ENCODE measurements at places on chromosomes 4 and X. TPM values are rescaled to one million over a fixed set of nuclear protein-coding genes. Genes with fewer than 3 reads are reported as not detected.

The MND1 gene
- total RNA-seq, result 35.1 TPM

The ERCC6L gene
- 14.4 TPM for total RNA-seq

The CACNA1F gene
- not detected for total RNA-seq

The ARSD gene
- 14.7 TPM for total RNA-seq

- DNase-seq, result no peak
These were observed 765 bp upstream of the SULT1E1 start for GRCh38 chr4:69860521-69861298.

DNA sequence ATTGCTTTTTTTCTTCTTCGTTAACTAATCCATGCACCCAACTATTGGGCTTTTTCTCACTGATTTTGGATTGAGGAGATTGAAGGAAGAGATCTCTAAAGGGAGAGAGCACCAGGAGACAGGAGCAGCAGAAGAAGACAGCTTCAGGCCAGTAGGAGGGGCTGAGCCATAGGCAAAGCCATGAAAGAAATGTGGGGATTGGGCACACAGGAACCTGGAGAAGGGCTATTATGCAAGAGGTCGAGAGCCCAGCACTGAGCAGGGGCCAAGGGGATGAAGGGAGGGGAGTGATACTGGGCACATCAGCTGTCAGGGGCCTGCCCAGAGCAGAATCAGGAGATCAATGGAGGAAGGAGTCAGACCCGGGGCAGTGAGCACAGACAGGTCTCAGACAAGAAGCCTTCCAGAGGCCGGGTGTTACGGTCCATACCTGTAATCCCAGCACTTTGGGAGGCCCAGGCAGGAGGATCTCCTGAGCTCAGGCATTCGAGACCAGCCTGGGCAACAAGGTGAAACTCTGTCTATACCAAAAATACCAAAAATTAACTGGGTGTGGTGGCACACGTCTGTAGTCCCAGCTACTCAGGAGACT lies 140.9 kb downstream of the BCOR start:
- DNase-seq, result no peak

DNA sequence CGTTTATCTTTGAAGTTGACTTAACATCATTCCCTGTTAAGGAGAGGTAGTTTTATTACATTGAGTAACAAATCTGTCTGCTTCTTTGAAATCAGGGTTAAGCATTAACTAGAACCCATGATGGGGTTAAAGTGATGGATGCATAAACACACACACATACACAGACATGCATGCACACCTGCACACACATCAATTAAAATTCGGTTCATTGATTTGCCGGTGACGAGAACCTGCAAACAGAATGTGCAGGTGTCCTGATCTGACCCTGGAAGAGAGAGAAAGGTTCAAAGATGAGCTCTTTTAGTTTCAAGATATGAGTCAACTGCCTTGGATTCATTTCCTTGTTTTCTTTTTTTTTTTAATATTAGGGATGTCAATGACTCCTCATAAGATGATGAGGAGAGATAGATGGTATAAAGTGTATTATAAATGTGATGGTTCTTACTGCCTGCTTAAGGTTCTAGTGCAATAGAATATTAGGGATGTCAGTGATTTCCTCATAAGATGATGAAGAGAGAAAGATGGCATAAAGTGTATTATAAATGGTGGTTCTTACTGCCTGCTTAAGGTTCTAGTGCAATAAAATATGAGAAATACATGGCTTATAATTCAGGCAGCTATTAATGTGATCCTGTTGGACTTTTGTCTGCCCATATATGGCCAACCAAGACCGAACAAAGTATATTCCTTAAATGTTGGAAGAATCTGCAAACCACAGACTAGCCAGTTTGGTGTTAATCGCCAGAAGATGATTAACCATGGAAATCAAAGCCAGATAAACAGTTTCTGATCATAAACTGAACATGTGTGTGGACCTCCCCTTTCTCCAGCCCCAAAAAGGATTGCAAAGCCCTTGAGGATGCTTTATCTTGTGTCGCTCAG lies 14.1 kb upstream of the CD99 start:
- no peak for DNase-seq

DNA sequence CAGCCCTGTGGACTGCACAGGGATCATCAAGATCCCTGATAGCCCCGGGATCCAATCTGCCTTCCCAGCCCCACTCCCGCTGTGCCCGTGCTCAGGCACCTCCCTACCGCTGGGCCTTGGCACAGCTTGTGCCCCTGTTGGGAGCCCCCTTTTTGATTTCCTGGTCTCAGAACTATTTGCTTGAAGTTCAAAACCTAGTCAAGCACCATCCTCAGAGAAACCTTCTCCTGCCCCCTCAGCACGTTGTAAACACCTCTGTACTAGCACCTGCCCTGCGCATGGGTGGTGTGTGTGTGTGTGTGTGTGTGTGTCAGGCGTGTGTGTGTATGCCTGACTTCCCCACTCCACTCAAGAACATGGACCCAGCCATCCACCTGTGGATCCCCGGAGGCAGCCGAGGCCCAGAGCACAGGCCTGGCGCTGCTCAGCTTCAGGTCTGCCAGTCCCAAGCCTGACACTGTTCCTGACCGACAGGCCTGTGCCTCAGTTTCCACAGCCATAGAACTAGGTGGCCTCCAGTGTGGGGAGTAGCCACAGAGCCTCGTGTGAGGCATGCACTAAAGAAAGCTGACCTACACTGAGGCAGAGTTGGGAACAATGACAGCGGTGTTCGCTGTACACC lies 65.5 kb downstream of the ADRA2C start:
- DNase-seq, result no peak

DNA sequence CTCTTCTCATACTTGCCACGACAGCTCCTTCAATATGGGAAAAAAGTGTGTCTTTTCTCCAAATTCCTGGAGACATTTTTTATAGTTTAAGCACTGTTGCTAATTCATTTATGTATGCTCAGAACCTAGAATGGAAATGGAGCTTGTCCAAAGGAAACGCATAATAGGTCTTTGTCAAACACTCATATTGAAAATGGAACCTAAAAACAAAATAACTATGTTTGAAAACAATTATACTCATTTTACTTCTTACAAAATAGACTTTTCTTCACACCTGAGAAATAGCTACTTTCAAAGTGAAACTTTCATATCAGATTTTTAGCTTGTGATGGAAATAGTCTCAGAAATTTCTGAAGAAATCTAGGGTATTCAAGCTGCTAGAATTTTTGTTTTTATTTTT lies 529.7 kb upstream of the BOD1L1 start:
- no peak for DNase-seq

DNA sequence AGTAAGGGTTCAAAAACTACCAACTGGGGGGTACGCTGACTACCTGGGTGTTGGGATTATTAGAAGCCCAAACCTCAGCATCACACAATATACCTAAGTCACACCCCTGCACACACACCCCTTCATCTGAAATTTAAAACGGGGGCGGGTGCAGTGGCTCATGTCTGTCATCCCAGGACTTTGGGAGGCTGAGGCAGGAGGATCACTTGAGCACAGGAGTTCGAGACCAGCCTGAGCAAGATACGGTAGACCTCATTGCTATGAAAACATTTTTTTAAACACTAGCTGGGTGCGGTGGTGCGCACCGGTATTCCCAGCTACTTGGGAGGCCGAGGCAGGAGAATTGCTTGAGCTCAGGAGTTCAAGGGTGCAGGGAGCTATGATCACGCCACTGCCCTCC lies 331.0 kb downstream of the ASMT start:
- DNase-seq, result no peak

DNA sequence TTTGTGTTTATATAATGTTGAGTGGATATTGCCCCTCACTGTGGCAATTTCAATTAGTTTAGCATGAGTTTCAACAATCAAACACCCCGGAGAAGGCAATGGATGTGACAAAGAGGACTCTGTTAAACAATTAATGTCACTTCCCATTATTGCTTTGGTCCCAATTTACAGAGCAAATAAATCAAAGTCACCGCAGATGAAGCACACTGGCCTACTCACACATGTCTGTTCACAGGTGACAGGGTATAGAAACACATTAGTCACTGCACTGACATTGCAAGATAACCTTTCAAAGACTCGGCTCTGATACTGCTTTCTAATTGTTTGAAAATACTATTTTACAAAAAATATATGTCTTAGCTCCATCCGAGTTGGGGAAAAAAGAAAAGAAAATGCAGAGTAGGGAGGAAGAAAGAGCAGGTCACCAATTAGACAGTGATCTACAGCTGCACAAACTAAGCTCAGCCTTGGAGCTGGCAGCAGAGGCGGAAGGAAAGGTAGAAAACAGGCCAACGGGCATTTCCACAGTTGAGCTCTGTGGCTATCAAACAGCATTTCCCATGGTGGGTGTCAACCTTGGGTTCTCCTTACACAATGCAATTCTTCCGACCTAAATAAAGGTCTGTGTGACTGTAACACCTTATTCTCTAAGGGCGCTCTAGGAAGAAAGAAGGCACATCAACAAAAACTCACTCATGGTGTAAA lies 53.9 kb downstream of the PPARGC1A start:
- DNase-seq, result no peak

DNA sequence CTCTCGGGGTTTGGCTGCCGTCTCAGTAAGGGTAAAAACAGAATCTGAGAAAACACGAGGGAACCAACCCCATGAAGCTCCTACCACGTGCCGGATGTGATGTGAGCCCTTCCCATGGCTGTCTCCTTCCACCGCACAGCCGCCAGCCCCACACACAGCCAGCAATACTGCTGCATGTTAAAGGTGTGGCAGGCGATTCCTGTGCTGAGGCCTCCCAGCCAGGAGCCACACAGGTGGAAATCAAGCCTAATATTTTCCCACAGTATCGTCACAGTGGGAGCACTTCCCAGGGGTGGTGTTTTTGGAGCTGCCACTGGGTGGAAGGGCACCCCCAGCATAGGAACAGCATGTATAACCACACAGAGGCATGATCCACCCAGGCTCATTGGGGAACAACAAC lies 77.5 kb downstream of the SLC2A9 start:
- no peak for DNase-seq

GRCh38 chr4:109303140-109303496 lies 660 bp upstream of the COL25A1 start:
- DNase-seq, result peak; percentile 11

DNA sequence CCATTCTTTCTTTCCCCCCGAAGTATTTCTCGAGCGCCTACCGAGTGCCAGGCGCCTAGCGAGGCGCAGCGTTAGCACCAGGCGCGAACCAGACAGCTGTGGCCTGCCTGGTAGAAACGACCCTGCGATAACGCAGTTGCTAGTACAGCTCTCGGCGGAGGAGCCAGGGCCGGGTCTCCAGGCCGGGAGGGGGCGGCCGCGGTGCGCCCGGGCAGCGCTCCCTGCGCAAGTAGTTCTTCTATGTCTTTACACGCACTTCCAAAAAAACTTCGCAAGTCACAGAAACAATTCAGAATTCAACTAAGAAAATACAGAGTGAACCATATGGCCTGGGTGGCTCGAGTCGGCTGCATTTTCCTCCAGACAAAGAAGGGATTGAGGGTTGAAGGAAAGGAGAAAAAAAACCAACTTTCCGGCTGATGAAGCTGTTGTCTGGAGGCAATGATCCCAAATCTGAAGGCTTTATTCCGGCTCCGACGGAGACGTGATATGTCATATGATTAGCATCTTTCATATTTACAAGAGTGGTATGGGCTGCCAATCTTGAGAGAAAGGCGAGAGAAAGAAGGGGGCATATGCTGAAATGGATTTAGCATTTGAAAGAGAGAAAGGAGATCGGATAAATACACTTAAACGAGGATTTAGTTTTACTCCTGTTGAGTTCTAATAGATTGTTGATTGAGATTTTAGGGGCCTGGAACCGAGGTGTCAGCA lies 7.2 kb upstream of the NEUROG2 start:
- no peak for DNase-seq

GRCh38 chr4:113760094-113760794 lies 1.3 kb downstream of the CAMK2D start:
- peak; percentile 45 for DNase-seq

- DNase-seq, result no peak
These were observed 11.3 kb upstream of the DHX15 start for GRCh38 chr4:24595659-24596058.

- no peak for DNase-seq
These were observed 6.3 kb downstream of the LAS1L start for GRCh38 chrX:65528293-65528692.

Data from SJSA1 (cell line).